Esophagus squamous epithelium (tissue), 5 donors: ENCODE measurements at places on chromosomes 2 and 18.

DNA sequence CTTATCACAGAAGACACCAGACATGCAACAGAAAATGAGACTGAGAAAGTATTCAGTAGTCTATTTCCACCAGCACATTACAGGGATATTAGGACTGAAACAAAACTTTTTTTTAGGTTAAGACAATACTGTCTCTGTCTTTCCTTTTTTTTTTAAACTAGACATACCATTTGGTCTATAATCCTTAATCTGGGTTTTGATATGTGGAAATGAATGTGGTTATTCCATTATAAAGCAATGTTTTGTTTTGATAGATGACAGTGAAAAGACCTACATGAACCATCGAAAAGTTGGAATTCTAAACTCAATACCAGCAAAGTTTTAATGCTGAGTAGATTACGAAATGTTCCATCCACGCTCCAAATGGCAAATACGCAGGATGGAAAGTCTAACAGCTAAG lies 123.4 kb downstream of the TCF4 start:
- no peak for DNase-seq

DNA sequence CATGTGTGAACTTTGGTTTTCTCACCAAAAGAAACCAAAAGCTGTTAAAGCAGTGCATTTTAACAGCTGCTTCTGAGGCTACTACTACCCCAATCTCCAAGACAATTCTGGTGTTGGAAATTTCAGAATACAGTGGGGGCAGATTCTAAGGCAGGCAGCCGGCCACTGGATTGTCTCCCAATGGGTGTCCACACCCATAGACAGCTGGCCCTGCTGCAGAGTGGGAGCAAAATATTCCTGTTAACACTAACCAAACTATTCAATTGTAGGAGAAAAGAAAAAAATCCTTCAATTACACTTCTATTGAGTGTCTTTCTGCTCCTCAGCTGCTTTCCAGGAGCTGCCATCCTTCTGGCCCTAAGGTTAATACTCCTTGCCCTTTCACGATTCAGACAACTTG lies 223.7 kb downstream of the ALK start:
- no peak for DNase-seq

DNA sequence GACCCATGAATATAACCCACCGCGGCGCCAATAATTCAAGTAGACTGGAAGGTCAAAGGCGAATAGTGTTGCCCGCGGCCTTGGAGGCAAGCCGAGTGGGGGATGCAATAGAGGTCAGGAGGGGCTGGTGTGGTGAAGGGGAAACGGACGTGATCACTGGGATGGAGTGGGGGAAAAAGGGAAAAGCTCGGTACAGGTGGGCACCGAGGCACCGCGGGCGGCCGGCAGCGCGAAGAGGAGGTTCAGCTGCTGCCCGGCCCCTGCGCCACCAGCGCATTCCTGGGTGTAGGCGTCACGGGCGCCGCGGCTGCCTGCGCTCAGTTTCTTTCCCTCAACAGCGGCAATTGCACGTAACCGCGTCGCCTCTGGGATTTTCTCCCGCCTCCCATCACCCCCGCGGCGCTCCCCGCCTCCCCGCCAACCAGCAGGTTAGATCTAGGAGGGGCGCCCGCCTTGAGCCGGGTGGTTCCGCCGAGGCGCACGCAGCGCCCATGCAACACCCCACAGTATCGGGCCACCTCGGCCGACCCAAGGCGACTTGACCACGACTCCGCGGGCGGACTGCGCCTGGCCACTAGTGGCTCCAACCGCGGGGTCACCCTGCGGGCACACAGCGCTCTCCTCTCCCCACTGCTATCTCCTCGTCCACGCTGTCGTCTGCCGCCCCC lies 1.5 kb downstream of the RND3 start:
- no peak for DNase-seq

GRCh38 chr18:77049938-77050337 lies 82.6 kb downstream of the MBP start:
- DNase-seq, result no peak

DNA sequence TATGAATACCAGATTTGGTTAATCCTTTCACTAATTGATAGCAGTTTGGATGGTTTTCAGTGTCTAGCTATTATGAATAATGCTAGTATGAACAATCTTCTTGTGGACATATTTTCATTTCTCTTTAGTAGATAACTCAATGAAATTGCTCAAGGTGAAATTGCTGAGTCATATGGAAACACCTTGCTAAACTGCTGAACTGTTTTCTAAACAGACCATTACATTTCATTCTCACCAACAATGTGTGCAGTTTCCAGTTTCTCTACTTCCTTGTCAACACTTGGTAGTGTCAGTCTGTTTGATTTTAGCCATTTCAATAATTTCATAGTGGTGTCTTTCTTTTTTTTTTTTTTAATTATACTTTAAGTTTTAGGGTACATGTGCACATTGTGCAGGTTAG lies 250.0 kb downstream of the HRH4 start:
- DNase-seq, result no peak

- DNase-seq, result no peak
These were observed 26.8 kb downstream of the B3GNT2 start for GRCh38 chr2:62222674-62223073.

DNA sequence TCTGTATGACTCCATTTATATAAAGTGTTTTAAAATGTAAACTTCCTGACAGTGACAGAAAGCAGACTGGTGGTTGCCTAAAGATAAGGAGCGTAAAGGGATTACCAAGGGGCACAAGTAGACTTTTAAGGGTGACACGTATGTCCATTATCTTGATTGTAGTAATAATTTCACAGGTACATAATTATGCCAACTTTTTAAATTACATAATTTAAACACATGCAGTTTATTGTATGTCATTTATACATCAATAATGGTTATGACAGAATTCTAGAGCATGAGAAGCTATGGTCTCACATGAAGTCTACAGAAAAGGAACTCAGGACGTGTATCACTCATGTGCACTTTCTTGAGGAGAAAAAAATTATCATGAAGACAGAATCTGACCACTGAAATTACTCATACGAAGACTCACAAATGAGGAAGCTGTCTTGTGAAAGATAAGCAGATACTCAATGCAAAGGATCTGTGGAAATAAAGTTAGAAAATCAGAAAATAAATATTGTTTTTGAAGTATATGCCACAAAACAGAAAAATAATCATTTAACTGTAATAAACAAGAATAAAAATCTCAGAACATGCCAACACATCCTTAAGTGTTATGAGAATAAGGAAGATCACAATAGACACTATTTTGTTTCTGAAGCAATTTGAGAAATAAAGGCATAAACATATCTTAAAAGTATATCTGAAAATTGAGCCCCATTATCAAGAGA lies 84.4 kb downstream of the TMEM131 start:
- no peak for DNase-seq

DNA sequence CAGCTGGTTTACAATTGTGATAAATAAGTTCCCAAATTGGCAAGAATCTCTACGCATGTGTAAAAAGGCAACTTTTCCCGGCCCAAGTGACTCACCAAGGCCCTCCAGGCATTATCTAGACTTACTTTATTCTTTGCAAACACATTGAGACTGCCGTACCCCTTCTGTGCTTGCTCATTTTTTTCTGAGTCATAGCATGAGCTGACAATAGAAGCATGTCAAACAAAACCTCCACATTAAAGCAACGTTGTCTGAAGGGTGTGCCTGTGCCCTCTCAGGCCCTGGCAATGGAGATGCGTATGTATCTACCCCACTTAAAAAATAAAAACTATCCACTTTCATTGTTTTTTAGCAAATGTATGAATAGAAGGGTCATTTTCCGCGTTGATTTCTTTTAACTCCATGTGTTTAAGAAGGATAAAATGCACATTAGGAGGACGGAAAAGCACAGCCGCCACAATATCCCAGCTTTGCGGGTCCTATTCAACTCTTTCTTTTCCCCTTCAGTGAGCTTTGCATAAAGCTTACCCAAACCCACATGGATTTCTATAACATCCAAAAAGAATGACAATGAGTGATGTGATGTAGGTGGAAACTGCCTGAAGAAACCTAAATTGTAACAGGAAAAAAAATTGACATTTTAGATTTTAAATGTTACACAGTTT lies 298.2 kb downstream of the CDCA7 start:
- no peak for DNase-seq
